ENCODE measurements at places on chromosomes 7 and 10.
A peak's percentile ranks its signal among the peaks of the same experiment; 100 is the strongest.

DNA sequence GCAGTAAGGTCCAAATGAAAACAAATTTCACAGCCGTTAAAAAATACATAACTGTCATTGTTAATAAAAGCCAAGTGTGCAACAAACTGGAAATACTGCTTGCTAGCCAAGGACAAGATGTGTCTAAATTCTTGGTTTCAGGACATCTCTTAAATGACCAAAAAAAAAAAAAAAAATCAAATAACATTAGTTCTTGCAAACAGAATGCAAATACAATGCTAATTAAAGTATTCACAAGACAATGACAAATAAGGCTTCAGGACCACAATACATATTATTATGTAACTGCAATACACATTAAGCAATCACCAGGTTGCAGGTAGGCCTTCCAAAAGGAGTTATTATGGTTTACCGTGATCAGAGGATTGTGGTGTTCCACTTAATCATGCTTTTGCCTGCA lies 3.6 kb downstream of the ARHGAP21 start:
- DNase-seq: no peak

GRCh38 chr7:47441796-47442604 lies 139.9 kb downstream of the TNS3 start:
- DNase-seq: no peak

GRCh38 chr7:11317766-11318165 lies 344.1 kb downstream of the PHF14 start:
- DNase-seq: no peak

GRCh38 chr10:72483471-72483870 lies 128.8 kb upstream of the DNAJB12 start:
- DNase-seq: no peak

DNA sequence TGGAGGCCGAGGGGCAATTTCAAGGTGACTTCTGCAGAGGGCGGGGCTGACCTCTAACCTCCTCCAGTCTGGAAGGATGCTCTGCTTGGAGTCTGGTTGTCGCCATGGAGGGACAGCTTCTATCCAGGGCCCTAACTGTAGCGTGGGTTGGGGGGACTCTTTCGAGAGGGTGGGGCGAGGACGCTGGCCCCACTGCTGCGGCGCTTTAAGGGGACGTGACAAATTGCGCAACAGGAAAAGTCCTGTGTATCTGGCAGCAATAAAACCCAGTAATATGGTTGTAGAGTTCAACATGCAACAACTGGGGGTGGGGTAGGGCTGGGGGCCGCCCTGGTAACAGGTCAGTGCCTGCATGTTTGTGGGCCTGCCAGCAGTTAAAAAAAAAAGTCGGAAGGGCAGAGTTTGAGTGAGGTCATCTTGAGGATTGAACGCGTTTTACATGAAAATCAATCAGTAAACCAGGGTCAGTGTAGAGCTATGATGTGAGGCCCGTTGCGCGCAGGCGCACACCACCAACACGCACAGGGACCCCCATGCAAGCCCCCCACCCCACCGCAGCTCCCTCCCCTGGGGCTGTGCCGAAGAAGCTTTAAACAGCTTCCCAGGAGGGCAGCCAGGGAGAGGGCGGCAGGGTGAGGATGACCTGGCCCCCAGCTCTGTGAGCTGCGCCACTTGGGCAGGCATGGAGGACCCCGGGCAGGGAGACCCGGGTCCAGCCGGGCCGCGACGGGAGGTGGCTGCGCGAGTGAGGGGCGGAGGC lies 4.3 kb downstream of the SHH start:
- no peak for DNase-seq

GRCh38 chr10:92801978-92802872 lies 46.1 kb upstream of the EXOC6 start:
- DNase-seq: peak; percentile 39

GRCh38 chr7:22786290-22786932 lies 36.2 kb downstream of the TOMM7 start:
- no peak for DNase-seq

- peak; percentile 53 for DNase-seq
Observed at GRCh38 chr10:56867236-56867635, 506.2 kb upstream of the ZWINT start.

GRCh38 chr7:123054357-123055133 lies 59.0 kb upstream of the TAS2R16 start:
- DNase-seq: no peak

DNA sequence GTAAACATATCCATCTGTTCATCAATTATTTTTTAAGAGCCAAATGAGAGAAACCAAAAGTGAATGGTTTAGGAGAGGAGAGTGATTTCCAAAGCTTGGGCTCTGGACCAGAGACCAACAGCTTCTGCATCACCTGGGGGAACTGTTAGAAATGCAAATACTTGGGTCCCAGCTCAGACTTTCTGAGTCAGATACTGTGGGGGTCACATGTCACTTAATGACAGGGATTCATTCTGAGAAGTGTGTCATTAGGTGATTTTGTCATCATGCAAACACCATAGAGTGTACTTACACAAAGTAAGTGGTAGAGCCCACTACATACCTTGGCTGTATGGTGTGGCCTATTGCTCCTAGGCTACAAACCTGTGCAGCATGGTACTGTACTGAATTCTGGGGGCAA lies 128.5 kb upstream of the PRR15 start:
- DNase-seq: no peak

- no peak for DNase-seq
Observed at GRCh38 chr10:104894681-104895080, 253.6 kb downstream of the SORCS3 start.

DNA sequence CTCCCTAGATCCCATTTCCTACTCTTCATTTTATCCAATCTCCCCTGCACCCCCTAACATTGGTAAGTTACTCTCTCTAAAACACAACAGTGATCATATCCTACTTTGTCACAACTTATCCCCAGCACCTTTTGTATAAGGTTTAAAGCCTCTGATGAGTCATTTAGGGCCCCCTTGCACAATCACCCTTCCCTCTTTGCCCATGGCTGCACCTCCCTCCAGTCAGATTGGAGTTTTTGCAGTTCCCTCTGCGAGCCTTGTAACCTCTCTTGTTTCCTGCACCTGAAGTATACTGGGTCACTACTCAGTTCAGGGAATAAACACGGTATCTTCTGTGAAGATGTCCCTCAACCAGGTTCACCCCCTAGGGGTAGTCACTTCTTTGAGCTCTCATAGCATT lies 55.9 kb upstream of the ADRB1 start:
- DNase-seq: no peak

- no peak for DNase-seq
Observed at GRCh38 chr7:35848725-35849124, 47.9 kb downstream of the SEPTIN7 start.

- DNase-seq: no peak
Observed at GRCh38 chr10:119644205-119644814, 6.9 kb upstream of the BAG3 start.

- no peak for DNase-seq
Observed at GRCh38 chr10:58993480-58994221, 182.8 kb upstream of the PHYHIPL start.

GRCh38 chr10:132964231-132964630 lies 21.9 kb upstream of the CFAP46 start:
- DNase-seq: no peak
